ENCODE measurements at places on chromosomes 6 and 20.

- no peak for DNase-seq
Observed at GRCh38 chr6:44641344-44642031, 254.0 kb downstream of the CDC5L start.

DNA sequence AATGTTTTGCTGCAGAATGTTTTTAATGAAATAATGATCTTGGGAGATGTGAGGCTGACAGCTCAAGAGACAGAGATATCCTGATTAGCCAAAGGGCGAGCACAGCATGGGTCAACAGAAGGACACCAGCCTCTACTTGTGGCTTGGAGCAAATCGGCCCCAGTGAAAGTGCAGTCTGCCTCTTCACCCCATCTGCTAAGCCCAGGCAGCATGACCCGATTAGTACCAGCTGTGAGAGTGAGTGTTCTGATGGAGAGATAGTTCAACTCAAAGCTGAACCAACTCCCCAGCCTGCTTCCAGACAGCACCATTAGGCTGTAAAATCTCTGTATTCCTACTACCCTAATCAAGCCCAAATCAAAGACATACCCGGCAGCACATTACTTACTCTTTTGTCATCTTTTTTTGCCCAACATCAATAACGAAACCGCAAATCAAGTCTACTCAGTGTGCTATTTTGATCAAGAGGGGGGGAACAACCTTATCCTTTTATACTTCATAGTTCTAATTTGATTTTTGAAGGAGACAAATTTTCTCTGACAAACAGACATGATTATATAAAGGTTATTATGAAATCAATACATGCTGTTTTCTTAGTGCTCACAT, 514.1 kb upstream of the NRSN1 start:
- no peak for DNase-seq

GRCh38 chr6:117267054-117267347, 1.6 kb downstream of the VGLL2 start:
- no peak for DNase-seq

DNA sequence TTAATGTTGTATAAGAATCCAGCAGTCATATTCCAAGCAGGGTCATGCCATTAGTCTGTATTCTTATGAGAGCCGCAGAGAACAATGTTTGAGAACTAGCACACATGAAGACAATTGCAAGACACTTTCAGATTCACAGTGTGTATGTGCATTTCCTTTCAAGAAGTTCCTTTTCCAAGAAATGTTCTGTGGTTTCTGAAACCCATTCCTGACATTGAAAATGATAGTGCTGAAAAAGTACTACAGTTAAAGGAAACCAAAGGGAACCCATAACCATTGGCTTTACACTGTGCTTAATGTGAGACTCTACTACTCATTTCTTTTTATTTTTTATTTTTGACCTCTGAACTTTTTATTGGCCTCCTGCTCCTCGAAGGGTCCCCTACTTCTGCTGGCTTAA, 4.2 kb upstream of the CALHM6 start:
- DNase-seq, result no peak

GRCh38 chr6:163670336-163670735, 255.8 kb downstream of the QKI start:
- peak; percentile 16 for DNase-seq

GRCh38 chr6:19578481-19578880, 258.7 kb upstream of the ID4 start:
- DNase-seq, result no peak

DNA sequence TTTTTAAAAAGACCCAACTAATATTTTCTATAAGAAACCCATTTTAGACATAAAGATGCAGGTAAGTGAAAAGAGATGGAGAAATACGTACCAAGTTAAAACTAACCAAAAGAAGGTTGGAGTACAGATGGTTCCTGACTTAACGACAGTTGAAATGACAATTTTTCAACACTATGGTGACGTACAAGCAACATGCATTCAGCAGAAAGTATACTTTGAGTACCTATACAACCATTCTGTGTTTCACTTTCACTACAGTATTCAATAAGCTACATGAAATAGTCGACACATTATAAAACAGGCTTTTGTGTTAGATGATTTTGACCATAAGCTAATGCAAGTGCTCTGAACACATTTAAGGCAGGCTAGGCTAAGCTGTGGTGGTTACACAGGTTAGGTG, 228.9 kb downstream of the RNGTT start:
- no peak for DNase-seq

DNA sequence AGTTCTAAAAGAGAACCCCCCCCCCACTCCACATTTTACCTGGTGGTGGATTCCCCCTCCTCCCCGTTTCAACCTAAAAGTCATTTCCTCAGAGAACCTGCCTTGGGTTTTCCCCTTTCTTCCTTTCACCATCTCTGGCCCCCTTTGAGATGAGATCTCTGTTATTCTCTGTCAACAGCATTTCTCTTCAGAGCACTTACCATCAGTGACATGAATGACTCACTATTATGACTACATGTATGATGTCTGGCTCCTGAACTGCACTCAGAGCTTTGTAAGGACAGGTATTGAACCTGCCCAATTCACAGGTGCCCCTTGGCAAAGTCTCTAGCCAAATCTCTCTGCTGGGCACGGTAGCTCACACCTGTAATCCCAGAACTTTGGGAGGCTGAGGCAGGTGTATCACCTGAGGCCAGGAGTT, 61.4 kb upstream of the JARID2 start:
- DNase-seq, result no peak

- peak; percentile 54 for DNase-seq
Observed at GRCh38 chr6:154928325-154928922, 66.7 kb upstream of the TIAM2 start.

DNA sequence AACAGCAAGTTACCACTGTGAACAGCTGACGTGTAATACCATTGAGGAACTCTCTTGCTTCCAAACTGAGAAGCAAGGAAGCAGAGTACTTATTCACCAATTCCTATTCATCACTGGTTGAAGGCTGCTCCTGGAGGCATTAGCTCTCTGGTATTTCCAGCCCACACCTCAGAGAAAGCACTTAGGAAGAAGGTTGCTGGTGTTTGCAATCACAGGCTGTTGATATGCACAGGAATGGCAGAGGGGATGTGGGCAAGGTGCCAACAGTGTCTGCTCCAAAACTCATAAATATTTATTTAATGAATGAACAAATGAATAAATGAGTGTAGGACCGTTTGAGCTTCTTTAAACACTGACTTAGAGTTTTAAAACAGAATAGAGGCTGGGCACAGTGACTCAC, 6.9 kb upstream of the RRBP1 start:
- no peak for DNase-seq

- no peak for DNase-seq
Observed at GRCh38 chr6:24019830-24020229, 106.2 kb upstream of the NRSN1 start.

DNA sequence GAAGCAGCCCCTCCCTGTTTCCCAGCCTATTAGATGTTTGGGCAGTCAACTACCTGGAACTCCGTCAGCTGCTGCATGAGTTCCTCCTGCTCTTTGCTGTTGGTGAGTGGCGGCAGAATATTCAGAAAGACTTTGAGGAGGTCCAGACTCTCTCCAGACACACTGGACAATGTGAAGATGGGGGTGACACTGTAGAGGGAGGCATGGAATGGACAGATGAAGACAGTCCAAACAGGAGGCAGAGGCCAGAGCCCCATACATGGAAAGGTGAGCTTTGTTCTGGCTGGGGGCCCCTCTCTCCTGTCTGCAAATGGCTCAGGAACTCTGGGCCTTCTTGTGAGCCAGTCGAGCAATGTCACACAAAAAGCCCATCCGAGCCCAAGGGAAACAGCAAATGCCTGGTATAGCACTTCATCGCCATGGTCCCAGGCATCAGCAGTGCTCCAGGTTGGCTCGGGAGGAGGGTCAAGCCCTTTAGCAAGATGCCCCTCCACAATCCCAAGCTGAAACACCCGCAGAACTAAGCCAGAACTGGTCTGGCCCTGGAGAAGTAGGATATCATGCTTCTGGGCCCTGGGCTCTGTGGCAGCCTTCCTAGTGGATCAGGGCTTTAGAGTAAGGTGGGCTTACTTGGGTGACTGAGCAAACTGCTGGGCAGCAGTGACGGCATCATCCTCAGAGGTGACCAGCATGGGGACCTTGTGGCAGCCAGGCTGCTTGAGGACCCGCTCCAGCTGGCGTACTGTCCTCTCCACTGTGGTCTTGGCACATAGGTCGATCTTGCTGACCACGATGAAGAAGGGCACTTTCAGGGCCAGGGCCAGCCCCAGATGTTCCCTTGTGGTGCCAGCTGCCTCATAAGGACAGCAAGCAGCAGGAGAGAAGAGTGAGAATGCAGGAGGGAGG, 4.9 kb downstream of the GTPBP2 start:
- DNase-seq, result no peak

DNA sequence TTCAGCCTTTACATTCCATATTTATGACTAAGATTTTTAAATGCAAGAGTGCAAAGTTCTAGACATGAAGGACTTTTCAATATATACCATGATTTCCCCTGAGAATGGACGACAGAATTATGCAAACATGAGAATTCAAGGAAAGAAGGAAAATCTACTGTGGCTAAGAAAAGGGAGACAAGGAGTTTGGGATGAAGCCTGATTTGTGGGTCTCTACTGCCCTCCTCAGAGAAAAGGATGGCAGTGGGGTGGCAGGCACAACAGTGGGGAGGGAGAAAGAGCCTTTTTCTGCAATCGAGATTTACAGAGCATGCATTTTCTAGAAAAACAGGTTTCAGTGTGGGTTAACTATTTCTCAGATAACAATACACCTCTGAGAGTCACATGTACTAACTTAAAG, 466.9 kb upstream of the NRSN1 start:
- DNase-seq, result peak; percentile 47

GRCh38 chr20:19706463-19706862, 51.6 kb upstream of the RIN2 start:
- DNase-seq, result no peak

DNA sequence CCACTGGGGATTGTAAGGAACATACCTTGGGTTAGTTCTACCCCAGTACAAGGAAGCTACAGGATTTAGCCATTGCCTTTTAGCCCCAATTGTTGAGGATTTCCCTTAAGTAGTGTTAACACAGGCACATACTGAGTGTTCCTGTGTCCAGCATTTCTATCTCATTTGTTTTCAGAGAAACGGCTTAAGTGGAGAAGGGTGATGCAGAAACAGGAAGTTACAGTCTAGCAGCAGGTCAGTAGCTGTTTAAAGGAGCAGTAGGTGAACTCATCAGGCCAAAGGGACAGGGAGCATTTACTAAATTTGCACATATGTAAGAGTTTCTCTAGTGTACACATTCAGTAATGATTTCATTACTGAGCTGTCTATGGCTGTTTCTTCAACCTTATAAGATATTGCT, 644.2 kb upstream of the GJE1 start:
- DNase-seq, result no peak

- DNase-seq, result no peak
Observed at GRCh38 chr6:162973980-162974379, 246.2 kb downstream of the PACRG start.

DNA sequence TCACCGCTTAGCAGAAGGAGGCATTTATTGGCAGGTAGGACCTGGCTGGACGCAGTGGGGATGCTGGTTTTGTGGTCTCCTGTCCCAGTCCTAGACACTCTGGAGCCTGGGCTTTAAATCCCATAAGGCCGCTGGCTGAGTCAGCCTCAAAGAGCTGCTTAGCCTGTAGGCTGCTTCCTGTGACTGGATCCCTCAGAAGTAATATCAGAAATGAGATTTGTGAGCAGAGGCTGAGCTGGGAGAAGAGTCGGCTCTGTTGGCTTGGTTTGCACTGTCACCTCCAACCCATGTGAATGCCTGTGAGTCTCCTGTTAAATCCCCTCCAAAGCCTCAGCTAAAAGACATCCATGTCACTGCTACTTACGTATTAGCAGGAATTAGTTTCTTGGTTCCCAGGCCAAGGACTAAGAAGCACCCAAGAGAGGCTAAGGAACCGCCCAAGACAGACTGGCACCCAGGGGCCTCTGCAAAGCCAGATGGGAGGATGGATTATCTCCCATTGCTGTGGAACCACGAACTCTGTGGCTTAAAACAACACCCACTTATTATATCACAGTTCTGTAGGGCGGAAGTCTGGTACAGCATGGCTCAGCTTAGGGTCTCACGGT, 289.4 kb downstream of the CDC5L start:
- no peak for DNase-seq

DNA sequence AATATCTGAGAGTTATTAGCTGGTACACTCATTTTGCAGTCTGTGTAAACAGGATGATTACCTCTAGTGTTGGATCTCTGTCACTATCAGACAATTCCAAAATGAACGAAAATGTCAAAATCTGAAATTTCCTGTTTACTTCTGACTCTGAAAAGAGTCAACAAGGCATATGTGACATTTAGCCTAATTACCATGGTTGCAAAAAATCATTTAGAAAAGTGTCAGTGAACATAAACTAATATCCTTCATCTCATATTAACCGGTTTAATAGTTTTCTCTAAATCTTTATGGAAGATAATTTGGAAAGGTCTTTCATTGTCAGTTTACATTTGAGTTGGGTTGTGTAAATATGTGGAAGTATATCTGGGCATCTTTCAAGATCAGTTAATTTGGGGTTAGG, 431.8 kb upstream of the HSF2 start:
- no peak for DNase-seq

- no peak for DNase-seq
Observed at GRCh38 chr6:2731281-2731909, 19.3 kb downstream of the MYLK4 start.

- no peak for DNase-seq
Observed at GRCh38 chr6:140499607-140500006, 1125.2 kb upstream of the CITED2 start.

GRCh38 chr6:52540286-52540902, 36.5 kb downstream of the TRAM2 start:
- no peak for DNase-seq

DNA sequence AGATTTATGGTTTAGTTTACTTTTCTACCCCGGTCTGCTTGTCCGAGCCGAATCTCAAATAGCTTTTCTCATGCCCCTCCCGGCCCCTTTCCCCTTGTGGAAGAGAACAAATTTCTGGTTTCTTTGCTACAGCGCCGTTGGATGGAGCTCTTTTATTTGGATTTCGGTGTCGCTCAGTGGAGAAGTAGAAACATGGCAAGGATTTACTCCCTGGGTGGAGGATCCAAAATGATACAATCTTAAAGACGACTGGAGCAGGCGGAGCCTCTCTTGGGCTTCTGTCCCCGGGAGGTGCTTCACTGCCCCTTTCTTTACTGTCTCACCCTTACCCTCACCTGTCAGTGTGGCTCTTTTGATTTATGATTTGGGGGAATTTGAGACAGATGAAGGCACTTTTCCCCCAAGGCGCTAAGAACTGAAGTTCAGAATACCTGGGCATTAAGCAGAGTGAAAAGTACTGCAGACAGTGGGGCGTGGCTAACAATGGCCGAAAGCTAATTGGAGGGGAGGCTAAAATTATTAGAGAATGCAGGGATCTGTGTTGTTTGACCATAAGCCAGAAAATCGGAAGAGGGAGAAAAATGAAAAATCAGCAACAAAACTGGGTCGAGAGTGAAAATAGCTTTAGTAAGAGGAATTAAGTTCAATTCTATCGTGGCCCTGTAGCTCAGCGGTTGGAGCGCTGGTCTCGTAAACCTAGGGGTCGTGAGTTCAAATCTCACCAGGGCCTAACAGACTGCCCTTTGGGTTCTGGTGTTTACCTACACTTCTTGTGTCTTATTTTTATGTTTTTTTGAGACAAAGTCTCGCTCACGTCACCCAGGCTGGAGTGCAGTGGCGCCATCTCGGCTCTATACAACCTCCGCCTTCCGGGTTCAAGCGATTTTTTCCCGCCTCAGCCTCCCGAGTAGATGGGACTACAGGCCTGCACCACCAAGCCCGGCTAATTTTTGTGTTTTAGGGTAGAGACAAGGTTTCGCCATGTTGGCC, 145.1 kb upstream of the ZNF184 start:
- DNase-seq, result peak; percentile 51

Data from NCI-H1105 treated with DMSO at 0.1 percent for 48 hours (cell line).